Forelimb muscle (tissue), 1 donor: ENCODE measurements at places on chromosomes 3 and 15. TPM values are rescaled to one million over a fixed set of nuclear protein-coding genes. Genes with fewer than 3 reads are reported as not detected.

The PLCB2 gene
- 10.2 TPM for polyA plus RNA-seq

The ISLR2 gene
- polyA plus RNA-seq = 7.3 TPM

The DPPA4 gene
- polyA plus RNA-seq = 1.1 TPM

The ARHGEF3 gene
- 29.1 TPM for polyA plus RNA-seq

The NMNAT3 gene
- polyA plus RNA-seq = 5.2 TPM

The NAALADL2 gene
- 5.9 TPM for polyA plus RNA-seq

The IL5RA gene
- polyA plus RNA-seq = not detected

The PODXL2 gene
- 5.0 TPM for polyA plus RNA-seq

The LRRC31 gene
- not detected for polyA plus RNA-seq

The ANKRD63 gene
- polyA plus RNA-seq = 0.32 TPM

The EIF1B gene
- 58.5 TPM for polyA plus RNA-seq

The PPP1R14D gene
- 0.19 TPM for polyA plus RNA-seq

The XIRP1 gene
- polyA plus RNA-seq = 265 TPM

The THRB gene
- 1.1 TPM for polyA plus RNA-seq

The GOLGA8O gene
- polyA plus RNA-seq = 0.92 TPM

The COPG1 gene
- polyA plus RNA-seq = 106 TPM

The C3orf33 gene
- 3.1 TPM for polyA plus RNA-seq

The TRIM69 gene
- polyA plus RNA-seq = 27.8 TPM

The LTK gene
- polyA plus RNA-seq = 12.9 TPM

The SELENOT gene
- polyA plus RNA-seq = 46.7 TPM

The WDR72 gene
- polyA plus RNA-seq = 0.25 TPM

The TMEM207 gene
- polyA plus RNA-seq = not detected

The TRA2B gene
- 154 TPM for polyA plus RNA-seq

The LRRK1 gene
- polyA plus RNA-seq = 5.6 TPM

The TMEM45A gene
- 14.4 TPM for polyA plus RNA-seq

The ZBTB47 gene
- 36.9 TPM for polyA plus RNA-seq

The GSK3B gene
- polyA plus RNA-seq = 26.5 TPM

The ERICH6 gene
- 0.11 TPM for polyA plus RNA-seq

The LRRIQ4 gene
- polyA plus RNA-seq = 0.13 TPM

The ADAMTS17 gene
- polyA plus RNA-seq = 4.0 TPM

The DNASE1L3 gene
- 0.86 TPM for polyA plus RNA-seq

The TRIM71 gene
- polyA plus RNA-seq = 0.15 TPM

The PLSCR5 gene
- polyA plus RNA-seq = not detected

The CACNA2D2 gene
- polyA plus RNA-seq = 4.3 TPM

The TYRO3 gene
- 15.9 TPM for polyA plus RNA-seq

The TMC3 gene
- polyA plus RNA-seq = 0.08 TPM

The CATSPER2 gene
- 2.1 TPM for polyA plus RNA-seq

The MYZAP gene
- 2.6 TPM for polyA plus RNA-seq

The CCDC39 gene
- 2.7 TPM for polyA plus RNA-seq

The IL17RD gene
- polyA plus RNA-seq = 22.1 TPM

The FAM98B gene
- polyA plus RNA-seq = 26.5 TPM

The PLXNB1 gene
- 17.3 TPM for polyA plus RNA-seq

The HRH1 gene
- polyA plus RNA-seq = 3.0 TPM

The MEX3B gene
- polyA plus RNA-seq = 14.6 TPM

The CASR gene
- not detected for polyA plus RNA-seq
